ENCODE measurements at places on chromosomes 5 and 9. TPM values are rescaled to one million over a fixed set of nuclear protein-coding genes. Genes with fewer than 3 reads are reported as not detected.

LURAP1L gene
- total RNA-seq: 1.1 TPM

WDR31 gene
- 0.17 TPM for total RNA-seq

DNA sequence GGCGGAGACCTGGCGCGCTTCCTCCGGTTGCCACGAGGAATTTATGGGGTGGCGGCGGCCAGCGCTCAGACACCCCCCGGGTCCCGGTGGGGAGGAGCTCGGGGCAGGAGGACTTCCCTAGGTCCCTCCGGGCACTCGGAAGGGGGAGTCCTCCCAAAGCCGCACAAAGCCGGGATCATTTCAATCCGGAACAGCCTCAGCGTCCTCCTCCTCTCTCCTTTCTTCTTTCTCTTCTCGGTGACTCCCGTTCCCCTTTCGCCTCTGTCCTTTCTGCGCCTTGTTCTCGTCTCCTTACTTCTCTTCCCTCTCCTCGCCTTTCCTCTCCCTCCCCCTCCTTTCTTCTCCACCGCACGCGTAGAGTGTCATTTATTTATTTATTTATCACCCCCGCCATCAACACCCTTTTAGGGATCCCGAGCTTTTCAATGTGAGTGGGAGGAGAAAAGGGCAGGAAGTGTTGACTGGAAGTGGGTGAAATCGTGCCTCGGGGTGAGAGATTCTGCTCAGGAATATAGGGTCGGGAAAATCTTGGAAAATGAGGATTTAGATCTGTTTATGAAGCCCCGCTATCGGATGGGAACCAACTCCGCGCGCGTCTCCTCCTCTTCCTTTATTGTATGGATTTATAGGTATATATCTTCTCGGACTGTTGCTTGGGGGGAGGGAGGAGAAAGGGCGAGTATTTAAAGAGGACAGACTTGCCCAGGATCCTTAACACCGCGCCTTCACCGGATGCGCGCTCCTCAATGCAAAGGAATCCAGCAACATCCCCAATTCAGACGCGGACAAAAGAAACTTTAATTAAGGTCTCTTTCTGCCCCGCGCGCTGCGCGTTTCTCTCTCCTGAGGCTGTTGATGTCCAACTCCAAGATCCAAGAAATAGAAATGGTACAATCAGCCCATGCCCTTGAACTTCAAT, 2.0 kb upstream of the ZNF462 start:
- DNase-seq: peak; percentile 40

GRCh38 chr5:100852988-100853449, 50.1 kb downstream of the ST8SIA4 start:
- no peak for DNase-seq

- no peak for DNase-seq
Measured at GRCh38 chr9:76560481-76560922, 101.5 kb downstream of the GCNT1 start.

- DNase-seq: no peak
Measured at GRCh38 chr9:30574355-30575151, 1809.9 kb upstream of the ACO1 start.

GRCh38 chr5:91224969-91225368, 158.1 kb downstream of the ARRDC3 start:
- DNase-seq: no peak

STXBP1 gene
- 24.7 TPM for total RNA-seq

GRCh38 chr5:102678267-102679058, 76.6 kb upstream of the PAM start:
- DNase-seq: no peak

- no peak for DNase-seq
Measured at GRCh38 chr9:114957558-114957957, 27.2 kb upstream of the TNFSF8 start.

TSSK1B gene
- total RNA-seq: not detected

PITX1 gene
- not detected for total RNA-seq

DNAJC21 gene
- 44.1 TPM for total RNA-seq

DNA sequence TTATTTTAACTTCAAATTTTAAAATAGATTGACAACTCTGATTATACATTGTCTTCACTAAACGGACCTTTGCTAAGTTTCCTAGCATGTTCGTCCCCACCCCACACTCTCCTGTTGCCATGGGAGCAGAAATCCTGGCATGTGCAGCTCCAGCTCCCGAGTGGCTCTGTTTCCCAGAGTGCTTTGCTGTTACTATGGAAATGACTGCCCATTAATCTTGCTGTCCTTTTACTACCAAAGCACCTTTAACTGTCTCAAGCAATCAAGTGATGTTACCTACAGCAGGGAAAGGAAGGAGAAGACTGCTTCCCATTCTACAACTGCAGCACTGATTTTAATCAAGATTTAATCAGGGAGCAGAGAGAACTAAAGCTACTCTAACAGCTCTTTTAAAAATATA, 212.0 kb upstream of the KIF2A start:
- peak; percentile 43 for DNase-seq

DNA sequence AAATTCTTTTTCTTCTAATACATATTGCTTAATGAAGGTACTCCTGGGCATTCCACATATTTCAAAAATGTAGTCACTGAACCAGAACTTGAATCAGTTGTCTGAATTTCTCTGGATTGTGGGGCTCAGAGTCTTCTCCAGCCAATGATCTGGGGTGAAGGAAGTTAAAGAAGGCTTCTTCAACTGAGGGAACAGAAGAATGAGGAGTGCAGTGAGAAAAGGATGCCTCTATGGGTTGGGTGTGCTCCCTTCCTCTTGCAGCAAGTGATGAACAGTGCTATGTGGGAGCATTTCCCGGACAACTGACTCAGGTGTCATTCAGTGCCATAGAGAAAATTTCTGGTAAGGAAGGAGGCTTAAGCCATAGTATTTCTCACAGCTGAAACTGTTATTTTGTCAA, 7.9 kb downstream of the LNPEP start:
- no peak for DNase-seq

GRCh38 chr9:4371108-4371507, 71.2 kb upstream of the GLIS3 start:
- DNase-seq: peak; percentile 74

GRCh38 chr9:111621895-111622480, 9.1 kb upstream of the DNAJC25 start:
- DNase-seq: peak; percentile 76

DNA sequence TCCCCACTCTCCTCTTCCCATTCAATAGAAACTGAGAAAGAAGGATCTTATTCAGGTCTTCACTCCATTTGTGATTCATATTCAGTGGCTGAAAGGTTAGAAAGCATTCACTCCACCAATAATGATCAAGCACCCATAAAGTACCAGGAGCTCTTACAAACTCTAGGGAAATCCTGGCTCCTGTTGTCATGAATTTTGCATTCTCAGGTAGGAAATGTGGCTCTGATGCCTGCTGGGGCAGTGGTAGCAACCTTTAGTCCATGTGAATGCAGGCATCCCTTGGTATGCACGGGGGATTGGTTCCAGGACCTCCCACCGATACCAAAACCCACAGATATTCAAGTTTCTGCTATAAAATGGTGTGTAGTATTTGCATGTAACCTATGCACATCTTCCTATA, 3.6 kb upstream of the RORB start:
- no peak for DNase-seq

DNA sequence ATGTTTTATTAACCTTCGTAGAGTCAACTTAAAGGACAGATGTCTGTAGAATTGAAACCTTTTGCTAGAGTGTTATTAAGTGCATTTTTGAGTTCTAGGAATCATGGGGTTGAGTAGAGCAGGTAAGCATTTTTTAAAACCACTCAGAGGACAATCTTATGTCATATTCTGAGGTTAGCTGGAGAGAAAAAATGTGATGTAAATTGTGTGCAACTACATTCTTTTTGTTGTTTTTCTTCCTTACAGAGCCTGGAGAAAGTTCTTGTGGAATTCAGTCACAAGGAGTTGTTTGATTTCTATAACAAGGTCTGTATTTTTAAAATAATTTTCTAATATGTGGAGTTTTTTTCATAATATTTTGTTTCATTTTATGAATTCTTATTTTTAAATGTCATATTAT, 206.4 kb downstream of the COMMD10 start:
- DNase-seq: no peak

DNA sequence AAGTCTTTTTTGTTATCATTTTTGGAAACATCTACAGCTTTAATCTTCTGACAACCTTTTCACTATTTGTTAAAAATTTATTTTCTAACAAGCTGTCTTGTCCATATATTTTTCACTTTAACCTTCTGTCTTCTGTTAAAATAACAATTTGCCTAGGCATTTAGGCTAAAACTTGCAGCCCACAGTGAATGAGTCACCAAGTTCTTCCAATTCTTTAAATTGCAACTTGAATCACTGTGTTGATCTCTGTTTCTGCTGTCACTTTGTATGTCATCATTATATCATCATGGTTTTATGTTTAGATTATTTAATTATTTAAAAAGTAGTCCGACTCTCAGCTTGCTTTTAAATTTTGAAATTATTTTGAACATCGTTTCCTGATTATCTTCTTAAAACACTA, 473.8 kb upstream of the PTPRD start:
- DNase-seq: no peak

- peak; percentile 67 for DNase-seq
Measured at GRCh38 chr9:136543830-136544547, 1.9 kb downstream of the NOTCH1 start.

C5orf24 gene
- 76.2 TPM for total RNA-seq

ADAMTS2 gene
- total RNA-seq: 0.42 TPM

IRX2 gene
- total RNA-seq: 1.7 TPM

DNA sequence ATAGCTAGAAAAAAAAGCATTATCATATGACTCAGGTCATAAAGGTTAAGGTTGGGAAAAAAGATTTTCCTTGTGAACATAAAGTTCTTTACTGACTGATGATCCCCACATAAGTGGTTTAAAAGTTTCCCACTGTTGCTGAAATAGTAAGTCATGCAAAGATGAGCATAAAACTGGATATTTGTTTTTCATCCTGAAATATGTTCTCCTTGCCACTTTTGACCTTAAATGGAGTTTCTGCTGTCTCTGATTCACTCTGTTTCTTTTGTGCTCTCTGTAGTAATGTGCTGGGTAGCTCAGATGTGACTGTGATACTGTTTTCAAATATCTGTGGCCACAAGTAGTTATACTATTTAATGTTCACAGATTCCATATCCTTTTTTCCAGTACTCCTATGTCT, 162.5 kb upstream of the GAS1 start:
- no peak for DNase-seq

DNA sequence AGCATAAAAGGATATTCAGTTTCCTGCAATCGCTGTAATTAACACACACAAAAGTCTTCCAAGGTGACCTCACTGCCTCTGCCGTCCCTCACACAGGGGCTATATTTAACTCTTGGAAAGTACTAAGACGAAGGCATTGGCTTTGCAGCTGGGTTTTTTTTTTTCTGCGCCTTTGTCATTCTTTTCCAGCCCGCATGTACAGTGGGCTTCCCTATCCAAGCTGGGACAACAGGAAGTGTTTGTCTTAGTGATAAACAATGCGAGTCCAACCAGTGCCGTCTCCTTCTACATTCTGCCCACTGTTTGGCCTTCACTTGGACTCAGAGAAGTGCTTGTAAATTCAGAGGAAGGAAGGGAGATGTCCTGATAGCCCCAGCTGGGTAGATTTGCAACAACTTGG, 17.6 kb downstream of the AFAP1L1 start:
- peak; percentile 95 for DNase-seq

HTR1A gene
- total RNA-seq: not detected

- peak; percentile 41 for DNase-seq
Measured at GRCh38 chr9:36345103-36345846, 54.8 kb downstream of the RNF38 start.

GRCh38 chr9:133107961-133108793, 12.9 kb downstream of the RALGDS start:
- no peak for DNase-seq

FGD3 gene
- 0.17 TPM for total RNA-seq

DNA sequence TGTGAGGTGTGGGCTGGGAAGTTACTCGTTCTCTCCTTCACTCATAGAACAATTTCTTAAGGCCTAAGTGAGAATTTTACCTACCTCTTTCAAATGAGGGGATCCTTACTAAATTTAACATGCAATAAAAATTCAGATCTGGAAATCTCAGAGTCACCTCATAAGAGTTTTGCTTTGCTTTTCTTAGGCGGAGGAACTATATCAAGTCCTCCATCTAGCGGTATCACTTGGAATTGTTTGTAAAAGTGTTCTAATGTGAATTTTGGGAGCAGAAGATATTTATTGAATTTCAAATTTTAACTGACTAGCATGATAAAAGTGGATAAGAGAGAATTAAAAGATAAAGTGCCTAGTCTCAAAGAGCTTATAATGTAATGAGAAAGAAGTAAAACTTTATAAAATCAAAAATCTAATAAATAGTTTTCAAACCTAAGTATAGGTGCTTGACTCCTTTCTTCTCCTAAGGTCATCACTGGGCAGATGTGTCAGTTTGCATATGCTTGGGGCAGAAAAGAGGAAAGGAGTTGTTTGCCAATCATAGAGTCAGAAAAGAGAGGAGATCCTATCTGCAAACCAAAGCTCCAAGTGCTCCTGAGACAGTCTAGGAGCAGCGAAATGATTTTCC, 145.7 kb upstream of the DAB2 start:
- DNase-seq: peak; percentile 79

DNA sequence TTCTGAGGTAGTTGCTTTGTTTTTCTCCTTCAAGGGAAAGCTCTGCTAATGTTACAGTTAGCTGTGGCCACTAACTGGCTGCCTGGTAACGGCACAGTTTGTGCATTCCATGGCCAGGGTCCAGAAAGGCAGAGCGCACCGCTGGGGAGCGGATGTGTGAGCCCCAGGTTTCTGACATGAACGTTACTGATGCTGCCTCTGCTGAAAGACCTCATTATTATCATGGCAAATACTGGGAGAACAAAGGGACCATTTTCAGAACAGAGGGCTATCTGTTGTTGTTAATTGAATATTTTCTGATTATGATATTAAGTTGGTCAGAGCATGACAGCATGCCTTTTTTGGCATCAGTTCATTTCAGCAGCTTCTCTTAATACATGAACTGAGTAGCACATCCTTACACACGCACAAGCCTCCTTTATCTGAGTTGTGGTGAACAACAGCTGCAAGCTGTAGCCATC, 134.1 kb downstream of the NUDT12 start:
- DNase-seq: no peak

DNA sequence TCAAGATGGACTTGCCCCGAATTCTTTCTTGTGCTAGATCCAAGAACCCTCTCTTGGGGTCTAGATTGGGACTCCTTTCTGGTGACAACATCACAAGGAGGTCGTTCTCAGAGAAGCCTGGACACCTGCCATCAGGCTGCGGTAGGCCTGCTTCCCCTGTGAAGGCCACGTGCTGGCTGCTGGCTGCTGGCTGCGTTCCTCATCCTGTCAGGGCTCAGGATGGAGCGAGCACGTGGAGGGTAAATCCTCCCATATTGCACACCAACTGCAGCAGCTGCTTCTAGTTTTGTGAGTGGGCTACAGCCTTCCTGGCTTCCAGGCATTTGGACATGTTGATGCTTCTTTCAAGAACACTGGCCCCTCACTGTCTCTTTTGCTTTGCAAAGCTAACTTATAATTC, 95.6 kb downstream of the HSPA4 start:
- no peak for DNase-seq

- DNase-seq: no peak
Measured at GRCh38 chr9:4922101-4922500, 63.0 kb upstream of the JAK2 start.
